Activated naive CD4-positive, alpha-beta T cell treated with Interleukin-2 at 50 U/mL for 16 hours (primary cell): ENCODE measurements at places on chromosomes 7 and 10.

DNA sequence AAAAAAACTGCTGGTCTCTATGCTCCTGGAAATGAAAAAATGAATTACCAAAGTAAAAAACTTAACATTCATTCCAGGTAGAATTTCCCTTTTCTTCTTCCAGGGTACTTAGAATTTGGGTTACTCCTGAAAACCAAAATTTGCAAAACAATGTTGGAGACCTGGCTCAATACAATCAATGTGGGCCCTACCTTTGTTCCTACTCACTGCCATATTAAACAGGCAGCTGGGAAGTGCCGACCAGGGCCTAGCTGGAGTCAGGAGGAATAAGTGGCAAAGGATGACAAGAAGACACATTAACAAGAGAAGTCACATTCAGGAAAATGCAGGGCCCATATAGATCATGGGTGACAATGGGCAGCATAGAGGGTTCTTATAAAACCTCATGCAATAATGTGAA, 6.4 kb upstream of the AGK start:
- DNase-seq, result no peak

- DNase-seq, result no peak
These were observed 129.3 kb upstream of the LANCL2 start for GRCh38 chr7:55235801-55236200.

GRCh38 chr7:111840528-111840927, 278.2 kb upstream of the IMMP2L start:
- no peak for DNase-seq

DNA sequence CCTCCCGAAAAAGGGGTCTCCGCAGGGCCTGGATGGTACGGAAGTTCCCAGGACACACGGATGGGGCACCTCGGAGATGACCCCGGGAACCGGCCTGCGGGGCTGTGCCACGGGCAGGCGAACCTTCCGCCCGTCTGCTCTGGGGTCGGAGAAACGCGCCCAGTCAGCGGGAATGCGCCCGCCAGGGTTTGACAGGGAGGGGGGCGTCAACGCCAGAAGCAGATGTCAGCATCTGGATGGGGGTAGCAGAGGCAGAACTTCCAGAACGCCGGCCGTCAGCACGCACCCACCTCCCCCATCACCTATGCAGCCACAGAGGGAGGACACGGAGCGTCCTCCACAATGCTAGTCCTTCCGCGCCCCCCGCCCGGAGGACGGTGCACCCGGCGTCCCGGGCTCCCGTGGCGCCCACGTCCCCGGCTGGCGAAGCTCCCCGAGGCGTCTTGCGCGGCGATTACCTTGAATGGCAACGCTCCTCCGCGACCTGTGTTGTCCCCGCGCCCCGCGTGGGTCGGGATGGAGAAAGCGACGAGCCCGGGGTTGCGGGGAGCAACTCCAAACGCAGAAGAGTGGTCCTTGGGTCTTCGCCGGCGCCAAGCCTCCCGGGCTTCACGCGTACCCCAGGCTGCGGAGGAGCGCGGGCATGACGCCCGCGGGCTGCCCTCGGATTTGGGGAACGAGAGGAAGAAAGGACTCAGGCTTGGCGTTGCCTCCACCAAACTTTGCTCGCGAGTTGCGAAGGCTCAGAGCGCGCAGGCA, 561 bp downstream of the FGFR2 start:
- no peak for DNase-seq

- no peak for DNase-seq
These were observed 161.1 kb downstream of the AUTS2 start for GRCh38 chr7:69759373-69759772.

- no peak for DNase-seq
These were observed 46.3 kb upstream of the NANOS1 start for GRCh38 chr10:118983263-118983662.

- no peak for DNase-seq
These were observed 49.3 kb upstream of the GNA12 start for GRCh38 chr7:2893411-2893861.

- DNase-seq, result no peak
These were observed 131.4 kb upstream of the ODAD2 start for GRCh38 chr10:28130267-28130666.

GRCh38 chr7:101124376-101125056, 2.4 kb upstream of the SERPINE1 start:
- DNase-seq, result no peak

GRCh38 chr7:114109304-114109703, 190.5 kb upstream of the PPP1R3A start:
- DNase-seq, result no peak
